Naive thymus-derived CD8-positive, alpha-beta T cell (primary cell): ENCODE measurements at places on chromosomes 7 and 10.

DNA sequence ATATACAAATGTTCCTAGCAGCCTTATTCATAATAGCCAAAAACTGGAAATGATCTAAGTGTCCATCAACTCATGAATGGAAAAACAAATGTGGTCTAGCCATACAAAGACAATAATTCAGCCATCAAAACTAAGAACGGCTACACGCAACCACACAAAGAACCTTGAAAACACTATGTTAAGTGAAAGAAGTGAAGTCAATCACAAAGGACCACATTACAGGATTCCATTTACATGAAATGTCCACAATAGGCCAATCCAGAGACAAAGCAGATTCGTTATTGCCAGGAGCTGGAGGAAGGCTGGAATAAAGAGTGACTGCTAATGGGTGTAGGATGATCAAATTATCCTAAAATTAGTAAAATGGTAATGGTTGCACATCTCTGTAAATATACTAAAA is 21.1 kb downstream of the MKRN1 start:
- DNase-seq: no peak

- no peak for DNase-seq
Measured at GRCh38 chr7:153072806-153073205, 313.3 kb downstream of the ACTR3B start.

DNA sequence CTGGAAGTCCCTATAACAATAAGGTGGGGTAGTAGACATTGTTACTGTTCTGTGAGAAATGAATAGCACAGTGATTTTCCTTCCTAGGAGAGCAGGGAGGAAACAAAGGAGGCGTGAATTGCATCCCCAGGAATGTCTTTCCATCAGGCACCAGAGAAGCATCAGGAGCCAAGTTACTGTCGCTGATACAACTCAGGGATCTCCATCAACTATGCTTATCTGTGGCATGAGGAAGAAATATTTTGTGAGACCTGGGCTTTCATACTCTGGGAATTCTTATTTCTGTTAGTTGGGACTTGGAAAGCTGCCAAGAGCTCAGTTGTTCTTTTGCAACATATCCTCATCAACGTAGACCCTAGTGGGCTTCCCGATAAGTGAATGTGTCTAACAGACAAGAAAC is 622.3 kb downstream of the SUGCT start:
- no peak for DNase-seq

GRCh38 chr10:126290232-126290631 is 98.0 kb downstream of the ADAM12 start:
- DNase-seq: no peak

DNA sequence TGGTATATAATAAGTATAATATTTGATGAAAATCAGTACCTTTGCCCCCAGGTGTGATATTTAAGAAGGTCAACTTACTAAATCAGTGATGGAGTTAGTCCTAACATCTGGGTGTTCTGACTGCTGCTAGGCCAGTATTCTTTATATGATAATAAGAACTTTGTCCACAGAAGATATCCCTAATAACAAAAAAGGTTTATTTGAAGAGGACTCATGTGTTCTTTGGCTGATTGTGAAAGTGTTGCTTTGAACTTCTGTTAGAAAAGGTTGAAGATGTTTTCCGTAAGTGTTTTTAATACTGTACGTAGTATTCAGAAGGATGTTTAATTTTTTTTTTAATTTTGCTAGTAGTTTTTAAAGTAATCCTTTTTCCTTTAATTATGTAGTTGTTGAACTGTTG is 10.2 kb downstream of the PTEN start:
- DNase-seq: no peak

- DNase-seq: no peak
Measured at GRCh38 chr7:94643771-94644545, 12.0 kb downstream of the SGCE start.

GRCh38 chr7:2090526-2091520 is 141.9 kb downstream of the MAD1L1 start:
- no peak for DNase-seq

GRCh38 chr10:95363303-95363912 is 72.6 kb upstream of the PDLIM1 start:
- DNase-seq: peak; percentile 51

DNA sequence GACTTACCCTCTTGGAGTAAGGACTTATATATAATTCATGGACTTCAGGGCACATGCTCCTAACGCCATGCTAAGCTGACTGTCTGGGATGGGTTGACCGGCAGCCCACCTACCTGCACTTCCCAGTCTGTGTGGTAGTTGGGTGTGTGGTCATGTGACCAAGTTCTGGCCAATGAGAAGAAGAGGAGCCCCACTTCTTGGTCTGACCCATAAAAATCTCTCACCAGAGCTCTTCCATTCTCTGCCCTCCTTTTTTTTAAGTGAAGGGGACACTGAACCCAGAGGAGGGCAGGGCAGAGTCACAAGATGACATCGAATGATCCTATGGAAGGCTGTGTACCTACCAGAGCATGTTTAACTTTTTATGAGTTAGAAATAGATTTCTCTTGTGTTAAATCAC is 370.1 kb downstream of the FRMD4A start:
- DNase-seq: no peak

DNA sequence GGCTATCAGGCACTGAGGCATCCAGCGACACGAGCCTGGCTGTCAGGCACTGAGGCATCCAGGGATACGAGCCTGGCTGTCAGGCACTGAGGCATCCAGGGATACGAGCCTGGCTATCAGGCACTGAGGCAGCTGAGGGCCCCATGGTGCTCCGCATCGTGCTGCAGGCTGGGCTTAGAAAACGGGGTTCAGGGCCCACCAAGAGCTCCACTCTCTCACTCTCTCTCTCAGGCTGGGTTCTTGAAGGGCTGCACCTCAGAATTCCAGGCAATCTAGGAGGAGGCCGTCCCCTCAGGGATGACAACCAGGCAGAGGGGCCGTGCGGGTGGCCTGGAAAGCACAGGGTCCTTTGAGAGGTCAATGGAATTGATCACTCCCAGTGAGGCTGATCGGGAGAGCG is 69.0 kb downstream of the CFAP46 start:
- no peak for DNase-seq

- DNase-seq: no peak
Measured at GRCh38 chr7:72785166-72785955, 42.6 kb downstream of the TYW1B start.
